ENCODE measurements at places on chromosomes 5 and 9.

DNA sequence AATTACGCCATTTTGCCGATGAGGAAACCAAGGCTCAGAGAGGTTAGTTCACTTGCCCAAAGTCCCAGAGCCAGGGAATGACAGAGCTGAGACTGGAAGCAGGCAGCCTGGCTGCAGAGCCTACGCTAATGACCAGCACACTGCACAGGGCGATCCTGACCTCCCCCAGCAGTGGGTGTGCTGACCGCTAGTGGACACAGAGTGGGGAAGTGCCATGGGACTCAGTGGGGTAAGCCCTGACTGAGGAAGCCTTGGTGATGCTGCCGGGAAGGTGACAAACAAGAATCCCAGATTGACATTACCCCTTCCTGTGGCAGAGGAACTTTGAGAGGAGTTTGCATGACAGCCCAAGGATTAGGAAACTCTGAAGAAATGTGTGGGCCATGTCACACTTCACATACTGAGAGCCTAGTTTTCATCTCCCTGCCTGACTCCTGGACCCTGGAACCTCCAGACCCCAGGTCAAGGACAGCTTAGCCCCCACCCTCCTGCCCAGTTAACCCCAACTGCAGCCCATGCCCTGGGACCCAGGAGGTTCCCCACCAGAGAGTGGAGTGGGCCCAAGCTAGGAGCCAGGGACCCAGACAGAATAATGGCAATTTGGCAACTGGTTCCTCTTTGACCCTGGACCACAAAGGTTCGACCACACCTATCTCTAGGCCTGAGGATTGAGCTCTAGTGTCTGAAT, 19.7 kb upstream of the CSF1R start:
- no peak for DNase-seq

DNA sequence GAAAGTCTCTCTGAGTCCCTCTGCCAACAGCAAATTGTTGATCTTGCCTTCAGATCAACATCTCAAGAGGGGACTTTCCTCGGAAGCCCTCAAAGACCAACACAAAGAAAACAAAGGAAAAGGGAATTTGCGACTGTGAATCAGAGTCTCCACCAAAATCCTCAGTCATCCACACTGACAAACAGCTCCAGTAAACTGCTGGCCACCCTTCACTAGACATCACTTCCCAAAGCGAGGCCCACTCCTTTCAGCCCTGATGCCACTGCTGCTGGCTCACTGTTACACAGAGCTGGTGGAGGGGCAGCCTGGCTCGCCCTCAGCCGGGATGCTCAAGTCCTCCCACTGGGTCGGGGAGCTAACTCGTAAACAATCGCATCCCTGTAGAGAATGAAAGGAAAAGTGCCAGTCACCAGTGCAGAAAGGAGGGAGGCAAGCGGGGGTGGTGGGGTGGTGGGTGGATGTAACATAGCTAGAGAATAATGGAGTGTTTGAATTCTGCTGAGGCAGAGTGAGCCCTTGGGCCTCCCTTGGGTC, 1.3 kb downstream of the FGF1 start:
- no peak for DNase-seq

- DNase-seq, result no peak
Measured at GRCh38 chr9:132792547-132792946, 85.5 kb downstream of the AK8 start.

DNA sequence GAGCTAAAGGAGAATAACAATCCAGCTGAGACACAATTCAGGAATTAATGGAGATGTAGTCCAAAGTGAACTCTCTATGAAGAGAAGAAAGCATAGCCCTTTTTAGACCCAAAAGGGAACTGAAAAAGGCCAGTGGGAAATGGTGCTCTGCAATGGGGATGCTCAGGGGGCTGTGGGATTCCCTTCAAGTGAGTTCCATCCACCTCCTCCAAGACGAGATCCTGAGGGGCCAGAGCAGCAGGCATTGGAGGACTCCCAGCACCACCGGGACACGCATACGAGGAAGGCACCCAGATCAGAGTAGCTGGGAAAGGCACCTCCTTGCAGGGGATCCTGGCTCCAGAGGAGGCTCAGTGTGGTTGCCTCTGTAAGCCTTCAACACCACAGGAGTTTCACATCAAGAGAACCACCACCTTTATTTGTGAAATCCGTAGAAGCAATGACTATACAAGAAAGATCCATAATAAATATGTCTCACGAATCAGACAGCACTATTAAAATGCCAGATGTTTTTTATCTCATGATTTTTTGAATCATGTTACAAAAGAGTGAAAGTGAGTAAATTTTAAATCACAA, 288.2 kb downstream of the MED10 start:
- DNase-seq, result no peak

Data from GM12892 (cell line).